ENCODE measurements at places on chromosomes 7 and 10.

- DNase-seq: no peak
Measured at GRCh38 chr10:99527526-99528493, 4.9 kb upstream of the NKX2-3 start.

GRCh38 chr7:38574086-38574485 is 57.1 kb downstream of the AMPH start:
- no peak for DNase-seq

GRCh38 chr10:34911661-34912205 is 96.6 kb upstream of the PARD3 start:
- DNase-seq: no peak

- DNase-seq: no peak
Measured at GRCh38 chr10:17001961-17002749, 127.5 kb downstream of the CUBN start.

DNA sequence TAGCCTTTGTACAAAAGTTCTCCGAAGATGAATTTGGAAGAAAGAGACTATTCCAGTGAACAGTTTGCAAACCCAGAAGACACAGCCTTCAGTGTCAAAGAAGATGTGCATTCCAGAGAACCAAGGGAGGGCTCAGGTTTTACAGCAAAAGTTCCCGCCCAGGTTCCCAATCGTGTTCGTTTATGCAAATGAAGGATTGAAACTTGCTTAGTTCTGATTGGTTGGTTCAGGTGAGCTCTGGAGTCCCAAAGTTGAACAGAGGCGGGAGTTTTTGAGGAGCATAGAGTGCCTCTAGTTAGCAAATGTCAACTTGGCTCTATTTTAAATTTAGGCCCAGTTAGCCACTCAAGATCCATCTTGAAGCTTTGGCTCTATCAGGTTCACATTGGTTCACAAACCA is 51.3 kb downstream of the TMEM270 start:
- no peak for DNase-seq
